ENCODE measurements at places on chromosomes 5 and 9.

- no peak for DNase-seq
Measured at GRCh38 chr5:52961274-52961681, 27.9 kb upstream of the ITGA2 start.

GRCh38 chr9:33289496-33289895 lies 820 bp upstream of the NFX1 start:
- DNase-seq = no peak

GRCh38 chr9:72205513-72205912 lies 56.3 kb downstream of the GDA start:
- DNase-seq = no peak

- no peak for DNase-seq
Measured at GRCh38 chr9:89543111-89543510, 45.2 kb upstream of the SEMA4D start.

DNA sequence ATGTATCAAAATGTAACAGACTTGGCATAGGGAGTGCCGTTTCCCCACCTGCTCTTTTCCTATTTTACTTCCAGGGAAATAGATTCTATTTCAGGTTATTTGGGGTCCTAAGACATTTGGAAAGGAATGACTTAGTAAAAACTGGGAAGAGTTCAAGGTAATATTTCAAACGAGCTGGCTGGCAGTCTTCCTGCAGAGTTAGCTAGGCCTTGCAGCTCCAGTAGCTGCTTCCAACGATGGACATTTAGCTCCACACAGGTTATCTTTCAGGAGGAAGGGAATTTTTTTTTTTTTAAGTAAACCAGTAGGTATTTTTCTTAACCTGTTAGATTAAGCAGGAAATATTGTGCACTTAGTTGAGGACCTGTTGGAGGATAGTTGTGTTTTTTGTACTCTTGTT lies 45.2 kb downstream of the TLE4 start:
- DNase-seq = no peak

GRCh38 chr9:127198587-127198986 lies 66.0 kb upstream of the GARNL3 start:
- no peak for DNase-seq

- DNase-seq = no peak
Measured at GRCh38 chr5:127216143-127216542, 74.5 kb upstream of the MEGF10 start.

GRCh38 chr5:27328480-27328879 lies 290.1 kb upstream of the CDH9 start:
- no peak for DNase-seq

DNA sequence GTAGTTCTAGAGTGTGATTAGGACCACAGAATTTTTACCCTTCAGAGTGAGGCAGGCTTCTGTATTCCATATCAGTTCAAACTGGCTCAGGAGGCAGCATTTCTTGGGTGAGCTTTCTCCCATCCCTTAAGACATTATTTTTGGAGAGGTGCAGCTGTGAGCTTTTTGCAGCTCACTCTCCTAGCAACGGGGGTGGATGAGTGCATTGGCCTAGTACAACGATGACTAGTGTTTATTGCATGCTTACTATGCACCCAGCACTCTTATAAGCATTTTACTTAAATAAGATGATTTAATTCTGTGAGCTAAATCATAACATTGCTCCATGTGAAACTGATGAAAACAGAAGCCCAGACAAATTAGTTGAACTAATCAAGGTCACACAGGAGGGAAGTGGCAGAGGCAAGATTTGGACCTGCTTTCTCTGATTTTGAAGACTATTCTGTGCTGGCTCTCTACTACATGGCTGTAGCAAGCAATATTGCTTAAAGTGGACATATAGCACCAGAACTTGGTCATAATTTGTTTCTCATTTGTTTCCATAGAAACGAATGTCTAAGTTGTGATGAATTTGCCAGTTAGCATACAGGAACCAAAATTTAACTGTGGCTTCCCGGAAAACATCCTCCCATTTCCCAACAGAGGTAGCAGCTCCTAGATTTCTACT lies 372.1 kb upstream of the RIOK2 start:
- DNase-seq = no peak

GRCh38 chr9:95171001-95171400 lies 146.5 kb downstream of the FANCC start:
- no peak for DNase-seq

DNA sequence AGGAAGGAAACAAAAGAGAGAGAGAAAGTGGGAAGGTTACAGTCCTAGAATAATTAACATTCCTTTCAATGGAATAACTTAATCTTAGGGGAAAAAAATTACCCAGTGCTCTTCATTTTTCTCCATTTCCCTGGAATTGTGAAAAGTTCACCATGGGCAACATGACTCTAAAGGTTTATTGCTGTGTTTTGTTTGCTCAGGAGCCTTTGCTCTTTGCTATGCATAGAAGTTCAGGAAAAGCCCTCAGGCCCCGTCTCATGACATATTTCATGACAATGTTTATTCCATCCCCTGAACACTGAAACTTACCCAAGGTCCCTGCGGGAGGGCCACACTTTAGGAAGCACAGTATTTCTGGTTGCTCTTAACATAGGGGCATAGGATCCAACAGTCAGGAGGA lies 9.8 kb upstream of the CTSL start:
- no peak for DNase-seq
